Activated CD4-positive, alpha-beta memory T cell treated with anti-CD3 and anti-CD28 coated beads for 36 hours (primary cell): ENCODE measurements at places on chromosomes 5 and 9. TPM values are rescaled to one million over a fixed set of nuclear protein-coding genes. Genes with fewer than 3 reads are reported as not detected.

DNA sequence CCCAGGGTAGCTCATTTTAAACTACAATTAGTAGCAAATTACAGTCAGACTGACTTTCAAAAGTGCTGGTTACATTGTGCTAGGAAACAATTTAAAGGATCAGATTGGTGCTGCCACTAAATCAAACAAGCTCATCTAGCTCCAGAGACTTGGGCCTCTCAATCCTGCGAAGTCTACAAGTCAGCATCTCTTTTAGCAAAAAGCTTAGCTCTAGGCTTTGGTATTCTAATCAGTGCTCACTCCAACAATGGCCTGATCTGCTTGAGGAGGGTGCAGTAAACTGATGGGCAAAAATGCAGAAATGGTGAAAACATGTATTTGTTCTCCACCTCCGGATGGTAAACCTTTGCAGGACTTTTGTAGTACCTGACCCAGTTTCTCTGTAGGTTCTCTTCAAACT lies 47.0 kb upstream of the SEMA6A start:
- no peak for DNase-seq

GRCh38 chr5:1666221-1666620 lies 133.4 kb downstream of the MRPL36 start:
- DNase-seq, result no peak

- no peak for DNase-seq
Observed at GRCh38 chr9:124364141-124364540, 51.1 kb downstream of the PSMB7 start.

GRCh38 chr5:176590035-176590717 lies 19.8 kb downstream of the GPRIN1 start:
- no peak for DNase-seq

Gene DROSHA
- 66.1 TPM for total RNA-seq

Gene SPATA6L
- 0.59 TPM for total RNA-seq

Gene PHF2
- total RNA-seq, result 16.2 TPM

Gene CDC20B
- total RNA-seq, result not detected

Gene LHX6
- total RNA-seq, result not detected
